ENCODE measurements at places on chromosomes 6 and 20.

DNA sequence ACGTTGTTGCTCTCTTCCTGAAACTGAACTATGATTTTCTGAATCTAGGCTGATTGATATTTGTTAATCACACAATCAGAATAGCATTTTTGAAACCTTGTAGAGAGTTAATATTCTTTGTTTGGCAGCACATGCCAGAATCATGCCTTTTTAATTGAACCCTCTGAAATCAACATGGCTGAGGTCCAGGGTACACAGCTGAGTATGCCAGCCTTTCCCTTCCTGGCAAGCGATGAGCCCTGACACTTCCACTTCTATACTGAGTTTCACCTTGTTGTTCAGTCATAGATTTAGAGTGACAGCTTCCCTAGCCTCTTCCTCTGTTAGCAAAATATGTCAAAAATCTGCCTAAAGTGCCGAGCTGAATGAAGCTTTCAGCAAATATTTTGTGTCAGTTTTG lies 6.8 kb downstream of the HDDC2 start:
- DNase-seq = no peak

GRCh38 chr20:43820731-43821330 lies 93.8 kb upstream of the TOX2 start:
- no peak for DNase-seq

DNA sequence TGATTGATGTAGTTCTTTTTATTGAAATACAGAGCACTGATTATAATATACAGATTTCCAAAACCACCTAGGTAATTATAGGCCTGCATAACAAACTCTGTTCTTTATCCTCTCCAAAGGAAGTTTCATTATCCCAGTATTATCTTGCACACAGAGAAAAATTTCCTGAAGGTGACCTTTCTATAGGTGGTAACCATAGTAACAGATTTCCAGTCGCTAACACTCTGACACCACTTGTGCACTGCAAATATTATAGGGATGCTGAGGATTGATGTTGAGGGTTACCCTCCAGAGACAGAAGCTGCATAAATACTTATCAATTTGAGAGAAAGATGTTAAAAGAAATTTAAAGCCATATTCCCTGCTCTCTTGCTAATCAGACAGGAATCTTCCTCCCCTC lies 274.5 kb upstream of the NRSN1 start:
- no peak for DNase-seq

DNA sequence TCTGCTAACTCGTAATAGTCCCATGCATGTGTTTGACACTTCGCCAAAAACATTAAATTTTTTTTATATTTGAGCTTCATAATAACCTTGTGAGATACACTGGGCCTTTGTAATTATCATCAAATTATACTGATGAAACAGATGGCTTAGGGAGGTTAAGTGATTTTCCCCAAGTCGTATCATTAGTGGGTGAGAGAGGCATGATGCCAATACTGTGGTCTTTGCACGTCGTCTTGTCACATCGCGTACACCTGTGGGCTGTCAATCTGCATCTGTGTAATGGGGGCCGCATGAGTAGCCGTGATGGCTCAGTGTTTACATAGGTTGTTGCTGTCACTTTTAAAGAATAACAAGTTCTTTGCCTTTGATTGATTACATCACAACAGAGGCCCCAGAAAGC lies 1.7 kb downstream of the PRL start:
- no peak for DNase-seq

DNA sequence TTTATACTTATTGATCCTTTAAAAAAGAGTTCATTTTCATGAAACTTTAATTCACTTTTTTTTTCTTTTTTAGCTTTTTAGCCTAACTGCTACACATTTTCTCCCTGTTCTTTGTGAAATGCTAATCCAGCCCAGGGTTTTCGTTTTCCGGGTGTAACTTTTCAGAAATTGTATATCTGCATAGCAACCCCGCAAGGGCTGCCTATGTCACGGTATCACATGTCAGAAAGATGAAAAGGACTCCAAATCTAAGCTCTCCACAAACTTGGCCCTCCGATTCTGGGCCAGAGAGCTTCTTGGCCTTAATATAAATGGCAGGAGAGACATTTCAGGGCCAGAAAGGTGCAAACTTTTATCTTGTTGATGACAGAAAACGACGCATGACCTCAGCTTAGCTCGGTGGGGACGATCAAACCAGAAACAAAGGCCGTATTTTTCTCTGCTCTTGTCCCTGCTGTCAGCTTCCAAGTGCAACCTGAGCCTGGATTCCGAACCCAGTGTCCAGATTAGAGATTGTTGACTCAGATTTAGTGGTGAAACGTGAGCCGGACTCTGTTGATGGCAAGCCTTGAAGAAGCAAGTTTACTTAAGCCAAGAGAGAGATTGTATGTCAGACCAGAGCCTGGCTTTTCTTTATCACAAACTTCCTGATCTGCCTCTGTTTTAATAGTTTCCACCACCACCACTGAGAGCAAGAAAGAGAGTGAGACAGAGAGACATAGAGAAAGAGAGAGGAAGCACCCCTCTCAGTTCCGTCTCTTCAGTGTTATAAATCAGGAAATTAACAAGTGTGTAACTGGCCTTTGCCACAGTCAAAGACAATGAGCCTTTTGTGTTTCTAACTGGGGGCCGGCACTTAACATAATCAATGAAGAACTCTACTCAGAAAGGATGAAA lies 157.8 kb downstream of the SCML4 start:
- no peak for DNase-seq

GRCh38 chr6:154039231-154039842 lies at the start of gene OPRM1:
TSS of gene OPRM1 (plus strand) at chr6:154039240. CDS start at chr6:154039545, 305 bp downstream.
- no peak for DNase-seq

GRCh38 chr6:85354761-85355618 lies 94.9 kb upstream of the NT5E start:
- DNase-seq = peak; percentile 88

- DNase-seq = no peak
Observed at GRCh38 chr6:12012038-12012557, at the start of gene HIVEP1. TSS of gene HIVEP1 (plus strand) at chr6:12012312. CDS start at chr6:12015629, 3,317 bp downstream.

GRCh38 chr6:158485431-158485830 lies 74.5 kb upstream of the TMEM181 start:
- no peak for DNase-seq

- no peak for DNase-seq
Observed at GRCh38 chr6:74000666-74001490, 304.9 kb downstream of the CD109 start.

DNA sequence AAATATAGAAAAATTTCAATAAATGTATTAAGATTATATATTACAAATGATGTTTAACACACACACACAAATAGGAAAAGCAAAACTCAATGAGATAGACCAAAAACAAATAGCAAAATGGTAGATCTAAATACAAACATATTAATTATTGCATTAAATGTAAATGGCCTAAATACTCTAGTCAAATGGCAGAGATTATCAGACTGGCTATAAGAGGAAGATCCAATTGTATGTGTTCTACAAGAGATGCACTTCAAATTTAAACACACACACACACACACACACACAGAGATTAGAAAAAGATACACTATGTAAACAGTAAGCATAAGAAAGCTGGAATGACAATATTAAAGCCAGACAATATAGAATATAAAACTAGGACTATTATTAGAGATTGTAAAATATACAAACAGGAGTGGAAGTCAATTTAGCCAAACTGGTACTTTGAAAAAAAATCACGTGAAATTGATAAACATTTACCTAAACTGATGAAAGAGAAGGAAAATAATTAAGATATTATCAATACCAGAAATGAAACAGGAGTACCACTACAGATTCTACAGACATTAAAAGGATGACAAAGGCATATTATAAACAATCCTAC lies 150.5 kb downstream of the TBXT start:
- no peak for DNase-seq
